AG08395 (cell line): ENCODE measurements at places on chromosomes 3 and 15.

DNA sequence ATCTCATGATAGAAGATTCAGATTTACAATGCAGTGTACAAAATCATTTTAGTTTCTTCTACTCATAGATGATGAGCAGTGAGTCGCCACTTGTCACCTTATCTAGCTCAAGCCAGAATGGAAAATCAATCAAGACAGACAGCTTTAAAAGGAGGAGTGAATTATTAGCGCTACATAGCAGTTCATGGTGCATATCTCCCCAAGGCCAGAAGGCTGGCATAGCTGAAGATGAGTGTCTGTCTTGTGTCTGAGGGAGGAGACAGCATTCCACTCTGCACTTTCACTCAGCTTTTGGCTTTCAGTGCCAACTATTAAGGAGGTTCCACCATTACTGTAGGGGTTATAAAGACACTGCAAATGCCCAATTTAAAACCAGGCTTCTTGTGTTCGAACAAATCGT is 804.1 kb upstream of the LMCD1 start:
- no peak for DNase-seq

GRCh38 chr3:58628823-58629562 is 37.6 kb downstream of the FAM3D start:
- DNase-seq = peak; percentile 86

- no peak for DNase-seq
These were observed 292.9 kb upstream of the GADL1 start for GRCh38 chr3:31187380-31187779.

- no peak for DNase-seq
These were observed 52.2 kb downstream of the PLD1 start for GRCh38 chr3:171758109-171758508.

DNA sequence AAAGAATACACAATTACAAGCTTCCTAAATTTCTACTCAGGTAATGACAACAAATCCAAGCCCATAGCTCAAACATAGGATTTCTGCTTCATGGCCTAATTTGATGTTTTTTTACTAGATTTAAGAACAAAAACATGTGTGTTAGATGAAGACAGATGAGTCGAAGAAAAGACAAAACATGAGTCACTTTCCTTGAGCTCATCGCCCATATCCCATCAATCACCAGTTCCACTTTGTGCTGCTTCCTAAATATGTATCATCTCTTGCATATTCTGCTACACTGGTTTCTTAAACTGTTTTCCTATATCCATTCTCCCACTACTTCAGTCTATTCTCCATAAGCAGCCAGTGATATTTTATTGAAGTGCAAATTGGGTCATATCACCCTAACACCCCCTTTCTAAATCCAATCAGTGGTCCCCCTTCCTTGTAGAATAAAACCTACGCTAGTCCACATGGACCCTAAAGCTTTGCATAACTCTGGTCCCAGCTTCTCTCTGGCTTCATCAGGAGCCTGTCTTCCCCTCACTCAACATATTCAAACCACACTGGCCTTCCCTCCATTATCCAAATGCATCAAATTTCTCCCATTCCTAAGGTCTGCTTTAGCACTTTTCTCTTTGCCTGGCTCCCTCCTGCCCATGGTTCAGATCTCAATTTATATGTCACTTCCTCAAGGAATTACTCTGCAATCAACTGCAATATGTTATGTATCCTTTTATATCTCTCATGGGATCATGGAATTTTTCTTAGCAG is 1033.9 kb downstream of the FHIT start:
- DNase-seq = no peak
